ENCODE measurements at places on chromosomes 16 and 17.

DNA sequence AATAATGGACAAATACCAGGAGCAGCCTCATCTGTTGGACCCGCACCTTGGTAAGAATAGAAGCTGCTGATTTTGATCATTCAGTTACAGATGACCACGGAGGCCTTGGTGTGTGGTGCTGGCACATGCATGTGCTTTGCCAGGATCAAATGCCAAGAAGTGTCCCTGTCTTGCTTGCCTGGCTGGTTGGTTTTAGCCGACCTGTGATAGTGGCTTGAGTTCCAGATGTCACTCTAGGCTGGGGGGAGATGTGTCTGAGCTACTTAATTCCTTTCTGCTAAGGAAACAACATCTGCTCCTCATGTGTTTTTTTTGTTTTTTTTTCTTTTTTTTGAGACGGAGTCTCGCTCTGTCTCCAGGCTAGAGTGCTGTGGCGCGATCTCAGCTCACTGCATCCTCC lies 4.3 kb downstream of the TBCD start:
- DNase-seq: no peak

GRCh38 chr16:47310792-47311211 lies 150.1 kb downstream of the ITFG1 start:
- DNase-seq: peak; percentile 10

- DNase-seq: no peak
Measured at GRCh38 chr17:59396134-59396826, 64.8 kb downstream of the YPEL2 start.

DNA sequence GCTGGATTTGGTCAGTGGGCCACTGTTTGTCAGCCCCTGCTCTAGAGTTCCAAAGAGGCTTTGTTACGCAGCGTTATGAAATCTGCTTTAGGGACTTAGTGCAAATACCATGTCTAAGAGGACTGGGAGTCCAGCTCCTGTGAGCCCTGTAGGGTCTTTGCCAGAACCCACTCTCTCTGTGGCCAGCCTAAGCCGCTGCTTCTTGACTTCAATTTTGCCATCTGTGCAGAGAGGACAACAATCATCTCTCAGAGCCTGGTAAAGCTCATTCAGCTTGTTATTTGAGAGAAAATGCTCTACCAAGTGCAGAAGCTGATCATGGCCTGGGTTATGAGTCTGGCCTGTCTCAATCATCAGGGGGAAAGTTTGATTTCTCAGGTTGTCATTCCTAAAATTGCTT lies 17.9 kb downstream of the CA10 start:
- DNase-seq: no peak

DNA sequence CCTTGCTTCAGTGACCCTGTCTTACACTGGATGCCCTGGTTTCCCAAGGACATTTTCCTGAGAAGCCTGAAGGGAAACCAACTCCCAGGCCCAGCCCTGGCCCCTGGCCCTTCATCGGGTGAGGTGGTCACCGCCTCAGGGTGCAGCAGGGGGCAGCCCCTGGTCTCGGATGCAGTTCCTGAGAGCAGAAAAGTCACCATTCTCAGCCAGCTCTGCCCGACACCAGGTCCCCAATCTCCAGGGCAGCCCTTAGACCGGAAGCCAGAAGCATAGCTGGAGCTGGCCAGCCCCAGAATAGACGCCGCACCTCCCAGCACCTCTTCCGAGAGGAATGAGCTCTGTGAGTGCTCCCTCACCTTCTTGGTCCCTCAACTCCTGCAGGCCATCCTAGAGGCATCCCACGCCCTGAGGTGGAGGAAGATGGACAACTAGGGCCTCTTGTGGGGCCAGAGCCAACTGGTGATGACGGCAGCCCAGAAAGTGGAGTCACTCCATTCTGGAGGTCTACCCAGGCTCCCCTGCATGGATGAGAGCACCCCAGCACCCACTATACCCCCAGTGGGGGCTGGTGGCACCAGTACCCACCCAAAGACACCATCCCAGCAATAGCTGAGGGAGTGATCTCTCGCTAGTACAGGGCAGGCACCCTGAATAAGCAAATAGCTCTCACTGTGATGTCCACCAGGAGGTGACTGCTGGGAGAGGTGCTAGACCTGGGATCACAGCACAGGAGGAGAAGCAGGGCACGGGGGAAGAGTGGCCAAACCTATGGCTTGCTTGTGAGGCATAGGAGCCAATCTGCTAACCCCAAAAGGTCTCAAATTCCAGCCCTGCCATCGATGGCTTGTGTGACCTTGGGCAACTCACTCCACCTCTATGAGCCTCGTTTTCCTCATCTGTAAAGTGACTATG lies 56.2 kb downstream of the TK2 start:
- DNase-seq: no peak

DNA sequence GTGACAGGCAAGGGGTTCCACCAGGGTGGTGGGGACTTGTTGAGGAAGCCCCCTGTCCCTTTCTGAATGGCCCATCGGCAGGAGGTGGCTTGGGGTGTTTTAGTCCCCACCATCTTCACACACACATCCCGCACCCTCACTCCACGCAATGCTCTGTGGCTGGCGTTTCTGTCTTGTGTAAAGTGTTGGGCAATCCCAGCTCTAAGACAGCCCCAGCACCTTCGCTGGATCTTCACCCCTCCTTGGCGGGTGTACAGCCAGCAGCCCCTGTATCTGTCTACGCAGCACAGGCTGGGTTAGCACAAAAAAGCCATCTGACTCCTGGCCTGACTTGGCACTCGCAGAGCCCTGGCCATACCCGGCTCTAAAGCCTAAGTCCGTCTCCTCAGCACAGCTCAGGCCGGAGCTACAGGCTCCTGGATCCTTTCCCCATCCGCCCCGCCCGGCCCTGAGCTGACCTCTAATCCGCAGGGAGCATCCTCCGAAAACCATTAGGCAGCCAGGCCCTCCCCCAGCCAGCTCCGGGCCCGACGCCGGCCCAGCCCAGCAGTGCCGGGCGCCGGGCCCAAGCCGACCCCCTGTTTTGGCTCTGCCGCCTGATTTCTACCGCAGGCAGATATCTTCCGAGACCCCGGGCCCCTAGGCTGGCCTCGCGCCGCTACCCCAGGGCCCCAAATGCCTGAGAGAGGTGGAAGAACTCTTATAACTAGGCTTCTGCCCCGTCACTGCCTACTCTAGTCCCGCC lies 42.4 kb upstream of the TAC4 start:
- DNase-seq: no peak

DNA sequence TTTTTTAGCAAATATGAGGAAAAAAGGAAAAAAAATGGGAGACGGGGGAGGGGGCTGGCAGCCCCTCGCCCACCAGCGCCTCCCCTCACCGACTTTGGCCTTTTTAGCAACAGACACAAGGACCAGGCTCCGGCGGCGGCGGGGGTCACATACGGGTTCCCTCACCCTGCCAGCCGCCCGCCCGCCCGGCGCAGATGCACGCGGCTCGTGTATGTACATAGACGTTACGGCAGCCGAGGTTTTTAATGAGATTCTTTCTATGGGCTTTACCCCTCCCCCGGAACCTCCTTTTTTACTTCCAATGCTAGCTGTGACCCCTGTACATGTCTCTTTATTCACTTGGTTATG lies 1.2 kb upstream of the TMEM88 start:
- no peak for DNase-seq

- DNase-seq: no peak
Measured at GRCh38 chr17:9647014-9647413, 1.7 kb downstream of the USP43 start.

- DNase-seq: no peak
Measured at GRCh38 chr16:71424626-71425025, 17.2 kb downstream of the TLE7 start.

GRCh38 chr17:45783593-45784292 lies 377 bp upstream of the CRHR1 start:
- DNase-seq: no peak

DNA sequence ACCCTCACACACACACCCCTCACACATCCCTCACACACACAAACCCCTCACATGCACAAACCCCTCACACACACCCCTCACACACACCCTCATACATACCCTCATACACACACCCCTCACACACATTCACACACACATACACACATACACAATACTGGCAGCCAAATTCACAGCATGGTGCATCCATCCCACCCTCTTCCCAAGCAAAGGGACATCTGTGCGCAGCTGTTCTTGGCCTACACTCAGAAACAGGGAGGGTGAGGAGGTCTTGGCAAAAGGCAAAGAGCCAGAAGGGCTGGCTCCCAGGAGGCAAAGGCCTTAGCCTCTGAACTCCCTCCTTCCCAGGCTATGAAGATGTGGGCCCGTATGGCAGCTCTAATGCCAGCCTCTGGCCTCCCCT lies 23.4 kb downstream of the C17orf67 start:
- no peak for DNase-seq

DNA sequence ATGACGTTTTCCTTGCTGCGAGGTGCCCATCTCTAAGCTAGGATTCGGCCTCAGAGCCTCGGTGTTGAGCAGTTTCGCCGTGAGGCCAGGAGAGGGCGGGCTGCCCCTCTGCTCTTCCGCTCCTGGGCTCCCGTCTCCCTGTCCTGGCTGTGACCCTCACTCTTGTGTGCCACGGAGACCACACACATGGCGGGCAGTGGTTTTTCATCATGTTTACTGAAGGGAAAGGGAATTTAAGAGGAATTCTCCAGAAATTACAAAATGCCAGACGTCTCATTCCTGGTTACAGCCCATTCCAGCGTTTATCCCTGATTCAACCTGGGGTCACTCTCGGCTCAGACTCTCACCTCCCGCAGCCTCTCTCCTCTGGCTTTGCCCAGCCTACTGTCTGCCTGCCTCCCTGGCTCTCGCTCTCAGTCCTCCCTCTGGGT lies 96.8 kb upstream of the ELAC2 start:
- peak; percentile 0 for DNase-seq

DNA sequence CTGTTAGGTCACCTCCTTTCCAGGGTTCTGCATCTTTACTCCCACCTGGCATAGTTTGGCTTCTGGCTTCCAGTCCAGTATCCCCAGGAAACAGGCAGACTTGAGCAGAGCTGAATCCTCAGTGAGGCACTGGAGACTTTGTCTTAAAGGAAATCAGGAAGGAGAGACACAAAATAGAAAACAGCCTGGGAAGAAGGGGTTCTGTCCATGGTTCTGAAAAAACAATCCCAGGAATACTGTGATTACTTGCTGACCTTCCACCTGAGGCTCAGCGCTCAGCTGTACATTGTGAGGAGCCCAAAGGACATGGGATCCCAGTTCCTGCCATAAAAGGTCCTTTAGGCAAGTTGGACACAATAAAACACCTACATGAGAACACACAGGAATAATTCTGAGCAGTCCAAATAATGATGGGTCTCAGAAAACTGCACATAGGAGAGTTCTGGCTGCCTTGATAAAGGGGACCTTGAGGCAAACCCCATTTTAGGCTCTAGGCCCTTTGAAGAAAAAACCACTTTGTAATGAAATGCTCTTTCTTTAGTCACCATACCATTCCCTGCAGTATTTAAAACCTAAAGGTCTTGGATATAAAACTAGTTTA lies 81.4 kb upstream of the CRHR1 start:
- no peak for DNase-seq

DNA sequence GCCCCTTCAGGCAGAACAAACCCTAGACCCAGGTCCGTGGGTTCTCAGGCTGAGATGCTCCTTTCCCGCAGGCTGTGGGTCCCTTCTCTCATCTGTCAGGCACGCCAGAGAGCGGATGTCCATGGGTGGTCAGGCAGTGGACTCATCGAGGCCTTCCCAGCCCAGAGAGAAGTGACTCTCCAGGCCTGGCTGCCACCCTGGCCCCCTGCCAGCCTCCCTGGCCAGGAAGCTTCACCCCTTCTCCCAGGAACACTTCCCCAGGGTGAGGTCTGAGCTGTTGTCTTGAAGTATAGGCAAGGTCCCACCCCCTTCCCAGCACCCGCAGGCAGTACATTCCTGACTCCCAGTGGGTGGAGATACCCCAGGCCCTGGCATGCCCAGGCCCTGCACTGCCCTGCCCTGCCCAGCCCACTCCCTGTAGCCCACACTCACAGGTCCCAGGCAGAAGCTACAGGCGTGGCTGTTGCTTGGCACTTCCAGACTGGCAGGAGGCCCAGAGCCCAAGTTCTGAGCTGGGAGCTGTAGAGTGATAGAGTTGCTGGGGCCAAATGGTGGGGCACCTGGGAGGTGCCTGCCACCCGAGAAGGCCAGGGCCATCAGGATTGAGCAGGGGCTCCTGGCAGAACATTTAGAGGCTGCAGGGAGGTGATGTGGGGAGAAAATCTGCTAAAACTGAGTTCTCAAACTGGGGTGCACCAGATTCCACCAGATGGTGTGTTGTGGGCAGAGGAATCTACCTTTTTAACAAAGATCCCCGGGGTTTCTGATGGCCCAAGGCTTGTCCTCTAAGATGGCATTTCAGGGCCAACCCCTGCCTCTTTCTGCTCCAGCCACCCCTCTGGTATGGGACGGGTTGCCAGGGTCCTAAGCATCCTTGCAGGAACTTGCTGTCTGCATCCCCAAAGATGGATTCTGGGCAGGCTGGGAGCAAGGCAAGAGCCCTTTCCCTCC lies 6.7 kb downstream of the ITGA3 start:
- DNase-seq: peak; percentile 20

DNA sequence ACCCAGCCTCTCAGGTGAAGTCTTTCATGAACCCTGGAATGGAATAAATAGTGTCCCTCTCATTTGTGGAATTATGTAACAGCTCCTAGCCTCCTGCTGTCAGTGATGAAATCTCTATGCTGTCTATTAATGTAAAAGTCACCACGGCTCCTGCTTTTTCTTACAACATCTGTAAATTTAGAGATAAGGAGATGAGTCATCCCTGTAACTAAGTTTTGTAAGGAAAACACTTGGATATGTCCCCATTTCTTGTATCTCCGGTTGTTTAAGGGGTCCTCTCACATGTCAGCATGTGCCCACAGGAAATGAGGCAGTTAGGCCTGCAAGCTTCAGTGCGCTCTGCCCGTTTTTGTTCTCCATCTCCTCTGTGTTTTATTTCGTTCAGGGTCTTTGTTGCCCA lies 2.8 kb upstream of the NAT9 start:
- peak; percentile 77 for DNase-seq

DNA sequence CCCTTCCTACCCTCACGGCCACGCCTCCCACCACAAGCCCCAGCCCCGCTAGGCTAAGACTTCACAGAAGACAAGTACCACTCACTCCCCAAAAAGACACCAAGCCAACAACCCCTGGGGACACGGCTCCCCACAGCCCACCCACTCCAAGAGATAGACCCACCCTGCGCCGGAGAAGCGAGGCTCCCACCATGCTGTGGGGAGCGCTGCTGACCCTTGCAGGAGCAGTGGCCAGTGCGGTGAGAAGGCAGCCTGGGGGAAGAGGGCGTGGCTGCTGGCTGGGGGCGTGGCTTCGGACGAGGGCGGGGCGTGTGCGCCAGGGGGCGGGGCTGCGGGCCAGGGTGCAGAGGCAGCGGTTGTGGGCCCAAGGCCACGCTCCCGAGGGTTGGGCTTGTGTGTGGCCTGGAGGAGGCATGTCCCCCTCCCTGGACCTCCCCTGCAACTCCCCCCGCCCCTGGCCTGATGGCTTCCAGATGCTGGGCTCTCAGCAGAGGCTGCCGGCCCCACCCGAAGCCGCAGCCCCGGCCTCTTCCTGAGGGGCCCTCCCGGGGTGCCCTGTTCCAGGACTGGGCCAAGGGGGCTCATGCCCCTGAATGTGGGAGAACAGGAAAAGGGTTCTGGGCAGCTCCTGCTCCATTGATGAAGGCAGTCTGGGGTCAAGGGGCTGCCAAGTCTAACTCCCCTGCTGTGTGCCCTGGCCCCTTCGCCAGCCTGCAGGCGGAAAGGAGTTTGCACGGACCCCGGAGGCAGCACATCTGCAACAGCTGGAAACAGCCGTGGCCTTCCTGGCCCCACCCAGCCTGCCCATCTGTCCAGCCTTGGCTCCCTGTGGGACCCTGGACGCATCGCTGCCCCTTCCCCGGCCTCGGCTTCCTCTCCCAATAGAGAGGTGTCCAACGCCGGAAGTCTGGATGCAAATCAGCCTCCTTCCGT lies 9.1 kb downstream of the TFAP4 start:
- no peak for DNase-seq

- DNase-seq: no peak
Measured at GRCh38 chr17:62923258-62924150, 42.5 kb upstream of the TANC2 start.

All from inflammatory macrophage (primary cell).